ENCODE measurements at places on chromosomes 16 and 17. TPM values are rescaled to one million over a fixed set of nuclear protein-coding genes. Genes with fewer than 3 reads are reported as not detected.

- DNase-seq, result no peak
Measured at GRCh38 chr16:27993587-27993986, 69.9 kb downstream of the GSG1L start.

GRCh38 chr17:20234276-20234675 is 225.1 kb downstream of the SPECC1 start:
- DNase-seq, result no peak

- no peak for DNase-seq
Measured at GRCh38 chr17:75920045-75920560, 15.4 kb upstream of the MRPL38 start.

GRCh38 chr17:41008811-41009210 is at the start of gene KRTAP3-1:
Gene KRTAP3-1, minus strand, starts transcription at chr17:41009128. Its CDS starts 54 bp downstream, at chr17:41009074.
- DNase-seq, result no peak

GRCh38 chr16:66800856-66801255 is 528 bp downstream of the TERB1 start:
- no peak for DNase-seq

GRCh38 chr17:13510062-13510461 is 91.7 kb downstream of the HS3ST3A1 start:
- no peak for DNase-seq

DNA sequence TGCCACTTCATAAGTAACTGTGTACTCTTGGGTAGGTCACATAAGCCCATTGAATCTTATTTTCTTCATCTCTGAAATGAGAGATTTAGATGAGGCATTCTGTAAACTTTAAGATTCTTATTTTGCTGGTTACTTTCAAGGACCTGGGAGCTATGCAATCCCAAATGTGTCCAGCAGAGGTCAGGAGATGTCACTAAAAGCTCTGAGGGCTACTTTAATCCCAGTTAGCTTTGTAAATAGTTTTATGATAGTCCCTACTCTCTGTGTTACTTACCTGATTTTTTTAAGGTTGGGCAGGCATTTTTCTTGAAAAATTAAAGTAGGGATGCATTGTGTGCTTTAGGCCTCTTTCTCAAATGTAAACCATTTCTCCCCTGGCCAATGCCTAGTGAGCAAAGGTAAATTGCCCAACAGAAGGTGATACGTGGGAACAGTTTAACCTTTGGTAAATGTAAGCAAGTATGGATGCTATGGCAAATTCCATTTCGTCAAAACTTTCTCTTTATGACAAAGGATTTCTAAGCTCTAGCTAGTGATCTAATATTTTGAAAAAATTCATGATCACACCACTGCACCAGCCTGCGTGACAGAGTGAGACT is 57.1 kb upstream of the WSB1 start:
- DNase-seq, result peak; percentile 82

The CIAO3 gene
- 16.0 TPM for polyA plus RNA-seq

The VASN gene
- 7.4 TPM for polyA plus RNA-seq

The WNK4 gene
- 0.32 TPM for polyA plus RNA-seq
